ENCODE measurements at places on chromosomes 1 and 21.

DNA sequence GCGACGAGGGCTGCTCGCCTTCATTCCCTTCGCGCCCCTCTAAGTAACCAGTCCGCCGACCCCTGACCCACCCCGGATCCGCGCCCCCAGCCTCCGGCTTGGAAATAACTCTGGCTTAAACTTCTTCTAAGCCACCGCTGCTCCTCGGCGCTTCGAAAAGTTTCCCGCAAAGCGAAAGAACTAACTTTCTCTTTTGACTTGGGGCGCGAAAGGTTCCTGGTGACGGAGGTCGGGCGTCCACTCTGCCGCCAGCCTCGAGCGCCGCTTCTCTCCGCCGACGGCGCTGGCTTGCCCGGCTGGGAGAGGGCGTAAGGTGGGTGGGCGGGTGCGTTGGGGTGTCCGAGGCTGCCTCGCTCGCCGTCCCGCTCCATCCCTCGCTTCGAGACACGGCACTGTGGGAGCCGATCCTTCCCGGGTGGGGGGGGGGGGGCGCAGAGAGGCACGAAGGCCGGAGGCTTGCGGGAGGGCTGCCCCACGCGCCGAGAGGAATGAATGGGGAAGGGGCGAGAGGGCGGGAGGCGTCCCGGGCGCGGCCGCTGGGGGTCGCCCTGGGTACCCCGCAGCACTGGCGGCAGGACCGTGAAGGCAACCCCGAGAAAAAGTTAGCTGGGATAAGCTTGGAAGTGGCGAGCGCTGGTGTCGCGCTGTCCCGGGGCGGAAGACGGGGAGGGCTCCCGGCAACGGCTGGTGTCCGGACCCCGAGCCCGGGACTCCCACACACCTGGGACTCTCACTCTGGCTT, 569 bp downstream of the ATF3 start:
- peak; percentile 56 for DNase-seq

GRCh38 chr1:226360106-226360746, 47.7 kb downstream of the PARP1 start:
- DNase-seq = no peak

GRCh38 chr1:3910049-3910731, 10.1 kb upstream of the C1orf174 start:
- no peak for DNase-seq

GRCh38 chr1:201346337-201346939, 31.0 kb downstream of the TNNT2 start:
- DNase-seq = no peak

- no peak for DNase-seq
These were observed 7.2 kb downstream of the APCS start for GRCh38 chr1:159594625-159595405.

- no peak for DNase-seq
These were observed 55.0 kb downstream of the ELAVL4 start for GRCh38 chr1:50163680-50164079.

- no peak for DNase-seq
These were observed 78.6 kb upstream of the ACTL8 start for GRCh38 chr1:17676387-17677060.

DNA sequence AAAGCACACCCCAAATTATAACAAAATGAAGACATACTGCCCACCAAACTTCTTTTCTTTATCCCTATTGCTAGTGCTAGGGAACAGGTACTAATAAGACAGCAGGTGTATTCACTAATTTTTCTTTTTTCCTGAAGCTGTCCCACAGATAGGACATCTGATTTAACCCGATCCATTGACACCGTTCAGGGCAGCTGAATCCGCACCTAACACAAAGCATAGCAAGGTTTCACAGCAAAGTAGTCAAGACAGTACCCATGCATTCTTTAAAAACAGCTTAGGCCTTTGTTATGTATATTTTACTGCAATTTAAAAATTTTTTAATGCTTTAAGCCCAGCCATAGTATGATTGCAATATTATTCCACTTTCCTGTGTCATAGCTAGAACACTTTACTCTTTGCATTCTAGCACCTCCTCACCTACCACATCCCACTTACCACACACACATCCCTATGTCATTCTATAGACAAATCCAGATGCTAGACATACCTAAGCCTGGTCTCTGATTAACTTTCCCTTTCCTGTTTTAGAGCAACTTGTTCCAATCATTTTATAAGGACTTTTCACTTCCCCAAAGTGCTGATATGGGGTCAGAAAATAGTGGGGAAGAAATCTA, 40.4 kb downstream of the GATAD2B start:
- no peak for DNase-seq

DNA sequence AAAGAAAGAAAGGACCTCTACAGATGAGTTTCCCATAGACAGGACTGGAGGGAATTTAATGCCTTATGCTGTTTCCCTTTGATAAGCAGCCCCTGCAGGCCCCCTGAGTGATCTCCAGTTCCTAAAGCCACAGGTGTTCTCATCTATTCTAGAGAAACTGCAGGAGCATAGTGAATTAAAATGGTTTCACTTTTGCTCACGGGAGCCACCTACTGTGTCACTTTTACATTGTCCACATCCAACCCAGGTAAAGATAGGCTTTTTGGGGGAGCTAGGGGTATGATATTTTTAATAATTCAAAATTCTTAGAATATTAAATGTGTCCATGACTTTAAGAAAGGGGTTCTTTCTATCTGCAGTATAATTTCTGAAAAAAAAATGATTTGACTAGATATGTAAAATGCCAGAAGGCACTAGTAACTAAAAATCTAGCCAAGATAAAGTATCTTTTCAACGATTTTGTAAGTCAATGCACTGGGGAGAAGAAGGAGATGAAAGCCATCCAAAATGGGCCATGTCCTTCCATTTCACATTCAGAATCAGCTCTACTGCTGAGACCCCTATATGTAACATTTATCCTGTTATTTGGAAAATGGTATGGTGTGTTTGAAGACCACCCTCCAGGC, 267.3 kb upstream of the DUSP10 start:
- DNase-seq = peak; percentile 42

DNA sequence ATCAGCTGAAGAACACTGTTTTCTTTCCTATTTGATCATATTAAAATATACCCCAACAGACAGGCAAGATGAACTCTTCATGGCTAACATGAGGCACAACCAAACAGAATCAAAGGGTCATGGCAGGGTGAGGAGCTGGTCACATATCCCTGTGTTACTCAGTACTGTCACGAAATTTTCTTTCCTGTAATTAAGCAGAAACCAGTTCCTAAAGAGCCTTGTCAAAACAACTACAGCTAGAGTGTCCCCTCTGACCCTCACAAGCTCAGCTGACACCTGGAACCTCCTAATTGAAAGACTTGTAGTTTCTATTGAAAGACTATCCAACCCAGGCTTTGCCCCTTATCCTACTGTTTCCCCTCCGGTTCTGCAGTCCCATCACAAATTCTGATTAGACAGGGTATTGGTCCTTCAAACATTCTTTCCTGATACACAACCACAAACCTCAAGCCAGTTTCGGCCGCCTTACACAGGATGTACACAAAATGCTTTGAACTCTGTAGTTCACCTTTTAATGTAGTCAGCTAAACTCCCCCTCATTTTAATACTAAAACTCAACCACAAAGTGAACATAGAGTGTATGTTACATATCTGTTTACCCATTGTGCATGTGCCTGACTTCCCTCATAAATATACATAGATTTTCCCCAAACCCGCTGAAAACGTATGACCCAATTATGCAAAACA, 651.9 kb downstream of the MRPL39 start:
- DNase-seq = no peak

DNA sequence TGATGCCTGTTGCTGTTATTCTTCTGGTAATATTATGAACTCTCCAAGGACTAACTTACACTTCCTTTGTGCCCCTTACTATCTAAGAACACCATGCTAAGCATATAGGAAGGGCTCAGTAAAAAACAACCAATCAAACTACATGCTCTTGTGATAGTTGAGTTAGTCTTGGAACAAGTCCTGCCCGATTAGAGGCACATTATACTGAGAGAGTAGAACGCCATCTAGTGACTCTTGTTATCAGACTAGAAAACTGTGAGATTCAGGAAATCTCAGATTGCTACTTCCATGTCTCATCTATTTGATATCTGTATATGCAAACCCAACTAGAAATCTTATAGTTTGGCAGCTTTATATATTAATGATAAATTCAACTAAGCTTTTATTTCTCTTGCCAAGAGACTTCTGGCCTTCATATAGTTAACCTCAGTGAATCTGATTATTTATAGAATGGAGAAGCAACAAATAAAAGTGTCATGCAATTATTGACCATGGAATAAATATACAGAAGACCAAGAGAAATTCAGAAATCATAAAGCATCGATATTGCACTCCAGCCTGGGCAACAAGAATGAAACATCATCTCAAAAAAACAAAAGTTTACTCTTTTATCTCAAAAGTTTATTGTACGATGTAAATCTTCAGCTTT, 7.8 kb upstream of the SRRM1 start:
- DNase-seq = no peak

DNA sequence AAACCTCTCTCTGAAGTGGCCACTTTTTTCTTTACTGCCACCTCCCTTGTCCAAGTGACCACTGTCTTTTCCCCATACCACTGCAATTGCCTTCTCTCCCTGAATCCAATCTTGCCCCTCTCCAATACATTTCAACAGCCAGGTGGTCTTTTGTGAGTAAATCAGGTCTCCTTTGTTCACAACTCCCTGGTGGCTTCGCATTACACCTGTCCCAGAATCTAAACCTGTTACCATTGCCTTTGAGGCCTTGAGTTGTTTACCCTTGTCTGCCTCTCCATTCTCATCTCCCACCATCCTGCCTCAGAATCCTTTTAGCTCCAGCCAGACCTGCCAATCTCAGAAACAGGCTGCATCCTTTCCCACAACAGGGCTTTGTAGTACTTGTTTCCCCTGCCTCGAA, 21.8 kb upstream of the DYNLT5 start:
- DNase-seq = no peak

GRCh38 chr21:44874497-44875315, 1.2 kb upstream of the PTTG1IP start:
- peak; percentile 38 for DNase-seq

GRCh38 chr1:160077486-160077885, 3.9 kb upstream of the KCNJ9 start:
- no peak for DNase-seq

GRCh38 chr1:184854036-184854435, 99.4 kb upstream of the EDEM3 start:
- DNase-seq = no peak

DNA sequence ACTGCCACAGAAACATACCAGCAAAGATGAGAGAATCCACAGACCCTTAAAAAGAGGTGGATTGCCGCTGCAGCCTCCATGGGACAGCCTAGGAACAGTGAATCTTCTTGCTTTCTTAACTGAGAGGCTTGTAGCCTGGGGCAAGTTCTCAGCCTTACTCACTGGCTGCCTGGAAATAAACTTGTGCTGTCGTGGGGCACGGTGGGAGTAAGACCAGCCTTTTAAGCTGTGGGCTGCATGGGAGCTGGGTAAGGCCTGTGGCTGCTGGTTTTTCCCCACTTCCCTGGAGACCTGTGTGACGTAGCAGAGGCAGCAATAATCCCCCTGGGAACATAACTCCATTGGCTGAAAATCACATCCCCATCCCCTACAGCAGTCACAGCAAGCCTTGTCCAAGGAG, 30.8 kb downstream of the CD2 start:
- DNase-seq = no peak

GRCh38 chr1:223186800-223187199, 43.8 kb upstream of the TLR5 start:
- no peak for DNase-seq

GRCh38 chr1:229342656-229343569, at the start of gene CCSAP:
TSS of gene CCSAP (minus strand) at chr1:229343047. CDS start at chr1:229342465, 582 bp downstream.
- peak; percentile 52 for DNase-seq

DNA sequence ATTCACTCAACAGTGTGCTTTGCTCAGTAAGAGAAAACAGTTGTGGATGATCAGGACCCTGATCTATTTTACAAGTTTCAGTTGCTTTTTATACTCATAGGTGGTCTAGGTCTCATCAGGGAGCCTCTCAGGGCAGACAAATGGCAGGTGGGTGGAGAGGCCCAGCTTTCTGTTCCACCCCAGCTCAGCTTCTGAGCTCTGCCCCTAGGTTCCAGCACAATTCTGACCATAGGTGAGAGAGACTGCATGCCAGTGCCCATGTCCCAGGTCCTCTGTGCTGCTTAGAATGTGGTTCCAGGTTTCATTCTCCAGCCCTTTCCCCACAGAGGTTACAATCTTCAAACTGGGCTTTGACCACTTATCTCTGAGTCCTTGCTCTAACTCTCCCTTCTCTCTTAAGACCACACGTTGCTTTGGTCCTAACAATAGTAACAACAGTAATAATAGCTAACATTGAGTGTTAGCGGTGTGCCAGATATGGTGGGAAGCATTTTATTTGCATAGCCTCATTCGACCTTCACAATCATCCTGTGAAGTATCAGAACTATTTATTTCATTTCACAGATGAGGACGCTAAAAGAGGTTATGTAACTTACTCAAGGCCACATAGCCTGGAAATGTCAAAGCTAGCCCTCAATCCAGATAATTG, 19.6 kb upstream of the DUSP10 start:
- DNase-seq = no peak

- DNase-seq = no peak
These were observed 258.0 kb upstream of the VAMP3 start for GRCh38 chr1:7513081-7513480.

DNA sequence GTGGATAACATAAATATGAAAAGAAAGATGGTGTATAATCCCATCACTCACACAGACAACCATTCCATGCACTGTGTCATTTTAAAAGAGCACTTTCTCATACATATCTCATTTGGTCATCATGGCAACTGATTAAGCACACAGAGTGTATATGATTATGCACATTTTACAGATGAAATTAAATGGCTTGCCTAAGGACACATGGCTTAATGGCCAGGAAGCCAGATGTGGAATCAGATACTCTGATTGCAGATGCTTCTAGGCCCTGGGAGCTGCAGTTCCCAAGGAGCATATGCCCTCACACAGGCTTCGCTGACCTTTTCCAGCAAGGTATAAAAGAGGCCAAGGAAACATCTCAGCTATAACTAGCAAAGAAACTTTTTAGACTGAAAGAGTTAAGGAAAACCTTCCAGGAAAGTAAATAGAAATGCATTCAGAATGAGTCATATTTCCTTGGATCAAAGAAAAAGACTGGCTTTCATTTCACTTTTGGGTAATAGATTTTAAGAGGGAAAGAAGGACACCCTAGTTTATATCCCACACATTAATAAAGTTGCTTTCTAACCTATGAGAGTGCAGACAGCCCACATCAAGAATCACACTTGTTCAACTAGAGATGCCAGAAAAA, 19.6 kb upstream of the FAM89A start:
- no peak for DNase-seq

GRCh38 chr21:41766883-41767605, at the start of gene RIPK4:
TSS of gene RIPK4 (minus strand) at chr21:41767052. CDS start at chr21:41767041, 11 bp downstream.
- DNase-seq = peak; percentile 74

Measured in stimulated activated CD4-positive, alpha-beta T cell treated with anti-CD3 and anti-CD28 coated beads, Interleukin-2, amount 100 ng/mL, for 24 hours (primary cell).